Non-pigmented ciliary epithelial cell (primary cell): ENCODE measurements at places on chromosomes 12 and 14.

- no peak for DNase-seq
These were observed 490 bp downstream of the PRORP start for GRCh38 chr14:35122696-35123387.

DNA sequence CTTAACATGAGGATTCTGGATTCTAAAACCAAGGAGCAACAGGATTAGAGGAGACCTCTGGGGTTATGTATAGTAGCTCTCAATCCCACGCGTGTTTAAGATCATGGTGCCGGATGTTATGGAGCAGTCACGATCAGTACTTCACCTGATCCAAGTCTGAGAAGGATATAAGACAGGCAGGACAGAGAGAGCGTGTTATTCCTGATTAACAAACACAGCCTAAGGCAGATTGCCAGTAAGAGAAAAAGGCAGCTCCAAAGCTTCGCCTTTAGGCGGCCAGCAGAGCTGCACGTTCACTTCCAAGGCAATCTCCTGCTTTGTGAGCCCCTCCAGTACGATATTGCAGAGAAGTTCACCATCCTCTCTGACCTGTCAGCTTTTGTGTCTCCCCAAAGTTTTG is 5.5 kb downstream of the SETD3 start:
- DNase-seq = no peak

DNA sequence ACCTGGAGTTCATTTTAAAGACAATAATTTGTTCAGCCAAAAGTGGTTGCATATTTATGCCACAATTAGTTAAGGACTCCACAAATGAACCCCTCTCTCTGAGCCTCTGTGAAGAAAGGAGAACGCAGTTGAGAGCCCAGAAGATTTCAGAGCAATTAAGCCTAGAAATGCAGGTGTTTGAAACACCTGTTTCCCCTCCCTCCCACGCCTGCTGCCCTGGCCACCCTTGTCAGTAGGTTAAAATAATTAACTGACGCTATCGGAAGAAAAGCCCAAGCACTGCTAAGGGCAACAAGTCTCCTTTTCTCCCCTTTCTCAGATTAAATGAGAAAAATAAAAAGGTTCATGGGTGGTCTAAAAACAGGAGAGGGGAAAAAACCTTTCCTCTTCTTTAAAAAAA is 99.2 kb downstream of the PPM1A start:
- no peak for DNase-seq

GRCh38 chr14:39015360-39015961 is 87.6 kb downstream of the SEC23A start:
- no peak for DNase-seq

- no peak for DNase-seq
These were observed 34.3 kb upstream of the PRB4 start for GRCh38 chr12:11344500-11344899.

- no peak for DNase-seq
These were observed 67.6 kb upstream of the CFL2 start for GRCh38 chr14:34782031-34782430.

- DNase-seq = no peak
These were observed 23.5 kb downstream of the NOC4L start for GRCh38 chr12:132167611-132168310.

DNA sequence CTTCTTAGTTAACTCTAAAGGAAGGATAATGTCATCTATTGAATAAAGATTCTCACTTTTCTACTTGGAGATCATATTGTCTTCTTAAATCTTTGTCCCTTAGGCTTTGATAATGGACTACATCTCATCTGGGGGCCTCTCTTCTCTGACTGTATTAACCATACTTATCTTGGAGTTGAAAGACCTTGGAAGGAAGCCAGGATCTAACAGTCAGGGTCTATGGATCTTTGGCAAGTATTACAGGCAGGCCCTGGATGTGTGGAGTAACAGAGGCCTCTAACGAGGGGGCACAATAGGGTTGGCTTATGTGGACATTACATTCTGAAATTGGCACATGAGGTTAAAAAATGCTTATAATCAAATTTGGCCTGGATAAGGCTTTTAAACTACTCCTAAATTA is 513.8 kb downstream of the NRXN3 start:
- no peak for DNase-seq

DNA sequence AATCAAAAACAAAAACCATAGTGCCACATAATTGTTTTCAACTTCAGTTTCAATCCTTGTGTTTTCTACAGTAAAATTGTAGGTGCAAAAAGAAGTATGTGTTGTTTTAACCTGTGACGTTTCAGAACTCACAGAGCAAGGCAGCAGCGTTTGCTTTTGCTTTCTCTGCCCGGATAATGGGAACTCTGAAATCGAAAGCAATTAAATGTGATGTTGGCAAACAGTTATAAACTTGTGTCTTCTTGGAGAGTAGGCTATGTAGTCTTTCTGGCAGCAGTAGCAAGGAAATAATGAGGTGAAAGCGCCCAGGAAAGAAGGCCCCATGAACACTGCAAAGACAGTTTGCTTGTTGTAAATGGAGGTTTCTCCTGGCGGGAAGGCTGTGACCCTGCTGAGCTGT is 39.1 kb downstream of the FNTB start:
- DNase-seq = no peak

DNA sequence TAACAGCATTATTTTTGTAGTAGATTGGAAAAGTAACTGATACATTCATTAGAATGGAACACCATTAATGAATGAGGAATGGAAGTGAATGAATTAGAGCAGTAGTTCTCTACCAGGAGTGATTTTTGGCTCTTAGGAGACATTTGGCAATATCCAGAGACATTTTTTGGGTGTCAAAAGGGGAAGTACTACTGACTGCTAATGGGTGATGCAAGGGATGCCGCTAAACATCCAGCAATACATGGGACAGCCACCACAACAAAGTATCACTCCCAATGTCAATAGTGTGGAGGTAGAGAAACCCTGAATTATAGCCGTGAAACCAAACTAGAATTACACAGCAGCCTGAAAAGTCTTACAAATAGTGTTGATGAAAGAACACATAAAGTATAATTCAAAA is 1.5 kb downstream of the CHURC1 start:
- no peak for DNase-seq

DNA sequence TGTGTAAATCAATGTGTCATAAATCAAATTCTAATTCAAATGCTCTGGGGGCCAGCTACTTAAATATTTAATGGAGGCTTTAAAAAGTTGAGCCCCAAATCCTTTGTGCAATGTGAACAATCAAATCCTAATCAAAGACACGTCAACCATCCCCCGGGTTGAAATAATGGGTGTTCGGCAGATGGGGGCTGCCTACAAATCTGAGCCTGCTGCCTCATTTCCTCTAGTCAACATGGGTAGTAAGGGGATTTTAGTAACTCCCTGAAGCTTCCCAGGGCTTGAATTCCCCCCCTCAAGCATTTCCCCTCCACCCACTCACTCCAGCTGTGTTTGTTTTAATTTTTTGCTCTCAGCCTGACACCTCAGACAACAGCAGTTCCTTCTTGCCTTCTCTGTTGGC is 37.8 kb downstream of the SRRM4 start:
- no peak for DNase-seq
